Hematopoietic multipotent progenitor cell (in vitro differentiated cells): ENCODE measurements at places on chromosomes 12 and 14.
A peak's percentile ranks its signal among the peaks of the same experiment; 100 is the strongest.

DNA sequence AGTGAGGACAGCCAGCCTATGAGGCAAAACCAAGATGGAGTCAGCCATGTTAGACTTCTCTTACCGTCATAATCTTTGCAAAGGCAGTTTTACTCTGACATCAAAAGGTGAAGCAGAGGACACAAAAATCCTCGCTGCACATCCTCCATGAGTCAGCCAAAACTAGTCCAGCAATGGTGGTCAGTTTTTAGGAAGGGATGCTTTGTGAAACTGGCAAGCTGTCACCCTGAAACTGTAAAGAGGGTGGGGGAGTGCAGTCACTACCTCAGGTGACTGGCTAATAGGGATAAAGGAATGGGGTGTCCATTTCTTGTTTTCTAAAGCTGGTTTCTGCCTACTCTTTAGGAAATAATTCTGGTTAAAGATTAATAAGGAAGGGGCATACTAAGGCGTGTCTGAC lies 5.4 kb upstream of the CIPC start:
- no peak for DNase-seq

GRCh38 chr14:34750233-34750632 lies 35.8 kb upstream of the CFL2 start:
- DNase-seq: no peak

- no peak for DNase-seq
Observed at GRCh38 chr12:53105256-53105655, 2.0 kb downstream of the SOAT2 start.

DNA sequence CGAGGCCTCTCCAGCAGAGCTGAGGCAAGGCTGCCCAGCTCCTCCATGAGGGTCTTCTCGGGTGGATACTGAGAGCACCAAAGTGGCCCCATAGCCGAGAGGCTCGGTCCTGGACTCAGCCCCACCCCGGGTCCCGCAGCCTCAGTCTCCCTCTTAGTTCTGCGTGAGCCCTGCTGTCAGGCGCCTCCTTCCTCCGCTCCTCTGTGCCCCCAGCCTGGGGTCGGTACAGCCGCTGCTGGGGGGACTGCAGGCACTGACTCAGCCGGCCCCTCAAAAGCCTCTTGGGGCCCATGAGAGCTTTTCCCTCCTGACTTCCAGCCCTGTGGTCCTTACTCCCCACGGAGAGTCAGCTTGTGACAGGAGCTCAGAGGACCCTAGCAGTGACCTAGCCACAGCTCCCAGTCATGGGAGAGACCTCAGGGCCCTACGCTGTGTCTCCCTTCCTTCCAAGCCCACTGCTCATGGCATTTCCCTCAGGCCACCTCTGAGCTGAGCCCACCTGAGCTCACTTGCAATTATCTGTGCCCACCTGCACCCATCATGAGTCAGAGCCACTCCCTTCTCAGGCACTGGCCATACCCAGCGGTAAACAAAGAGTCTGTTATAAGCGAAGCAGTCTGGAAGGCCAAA lies 295.0 kb upstream of the RTL1 start:
- no peak for DNase-seq

- no peak for DNase-seq
Observed at GRCh38 chr14:60621386-60621785, 27.9 kb downstream of the SIX1 start.

DNA sequence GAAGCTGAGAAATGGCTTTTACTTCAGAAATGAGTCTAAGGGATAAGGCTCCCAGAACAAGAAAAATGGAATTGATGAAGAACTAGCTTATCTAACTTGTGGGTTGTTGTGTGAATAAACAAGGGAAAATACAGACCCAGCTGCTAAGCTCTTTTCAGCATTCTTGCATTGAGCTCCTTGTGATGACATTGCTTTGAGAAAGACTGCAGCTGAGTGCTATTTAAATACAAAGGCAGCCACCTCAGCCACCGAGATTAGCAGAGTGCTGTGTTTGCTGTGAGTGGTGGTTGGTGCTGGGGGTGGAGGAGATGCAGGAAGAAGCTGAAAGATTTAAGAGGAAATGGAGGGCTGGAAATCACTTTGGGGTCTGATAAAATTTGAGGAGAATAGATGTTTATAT lies 396.0 kb upstream of the PRICKLE1 start:
- no peak for DNase-seq

DNA sequence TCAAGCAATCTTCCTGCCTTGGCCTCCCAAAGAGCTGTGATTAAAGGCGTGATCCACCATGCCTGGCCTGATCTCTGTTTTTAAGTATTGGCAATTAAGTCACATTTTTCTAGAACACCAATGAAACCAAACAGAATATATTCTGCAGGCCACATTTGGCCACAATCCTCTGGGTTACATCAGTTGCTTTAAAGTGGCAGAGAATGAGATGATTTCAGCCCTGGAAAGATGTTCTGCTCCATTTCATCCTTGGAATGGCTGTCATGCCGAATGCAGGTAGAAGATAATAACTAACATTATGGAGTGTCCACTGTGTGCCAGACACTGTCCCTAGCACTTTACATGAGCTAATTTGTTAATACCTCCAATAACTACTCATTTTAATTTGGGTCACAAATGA lies 154.4 kb downstream of the PTPN11 start:
- DNase-seq: no peak

DNA sequence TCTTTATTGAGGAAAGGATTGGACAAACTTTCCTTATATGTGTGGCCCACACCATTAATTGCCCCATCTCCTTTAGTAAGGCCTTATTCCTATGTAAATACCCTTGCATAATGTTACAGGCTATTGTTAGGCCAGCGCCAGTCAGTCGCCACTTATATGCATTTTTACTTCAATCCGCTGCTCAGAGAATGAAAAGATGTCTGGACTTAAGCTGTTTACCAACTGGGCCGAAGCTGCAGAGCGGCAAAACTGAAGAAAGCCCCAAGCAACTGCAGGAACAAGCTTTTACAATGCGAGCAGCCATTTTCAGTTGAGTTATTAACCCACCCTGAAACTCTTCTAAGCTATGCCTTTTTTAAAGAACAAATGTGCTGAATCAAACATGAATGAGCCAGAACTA lies 92.1 kb upstream of the OTX2 start:
- no peak for DNase-seq

- peak; percentile 35 for DNase-seq
Observed at GRCh38 chr12:71645268-71645667, 18.4 kb downstream of the ZFC3H1 start.

DNA sequence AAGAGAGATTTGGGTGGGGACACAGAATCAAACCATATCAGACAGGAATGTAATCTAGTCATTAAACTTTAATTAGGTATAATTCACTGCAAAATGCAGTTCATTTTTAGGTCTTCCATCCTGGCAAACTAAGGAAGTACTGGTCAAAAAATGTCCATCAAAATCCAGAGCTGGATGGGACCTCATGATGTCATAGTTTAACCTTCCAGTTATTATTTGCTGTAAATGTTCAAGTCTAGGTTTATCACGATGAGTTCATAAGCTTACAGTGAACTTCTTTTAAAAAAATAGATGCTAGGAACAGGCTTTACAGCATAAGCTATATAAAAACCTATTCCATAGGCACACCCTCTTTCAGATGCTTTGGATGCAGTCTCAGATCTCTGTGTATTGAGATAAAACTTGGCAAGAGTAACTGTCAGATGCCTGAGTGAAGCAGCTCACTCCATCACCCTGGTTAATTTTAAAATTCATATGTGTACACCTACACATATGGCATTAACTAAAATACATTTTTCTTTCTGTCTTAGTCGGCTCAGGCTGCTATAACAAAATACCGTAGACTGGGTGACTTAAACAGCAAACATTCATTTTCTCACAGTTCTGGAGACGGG lies 7.9 kb downstream of the SSPN start:
- no peak for DNase-seq
